ENCODE measurements at places on chromosomes 7 and 10.

GRCh38 chr7:42026622-42027197 is 210.3 kb downstream of the GLI3 start:
- DNase-seq: no peak

DNA sequence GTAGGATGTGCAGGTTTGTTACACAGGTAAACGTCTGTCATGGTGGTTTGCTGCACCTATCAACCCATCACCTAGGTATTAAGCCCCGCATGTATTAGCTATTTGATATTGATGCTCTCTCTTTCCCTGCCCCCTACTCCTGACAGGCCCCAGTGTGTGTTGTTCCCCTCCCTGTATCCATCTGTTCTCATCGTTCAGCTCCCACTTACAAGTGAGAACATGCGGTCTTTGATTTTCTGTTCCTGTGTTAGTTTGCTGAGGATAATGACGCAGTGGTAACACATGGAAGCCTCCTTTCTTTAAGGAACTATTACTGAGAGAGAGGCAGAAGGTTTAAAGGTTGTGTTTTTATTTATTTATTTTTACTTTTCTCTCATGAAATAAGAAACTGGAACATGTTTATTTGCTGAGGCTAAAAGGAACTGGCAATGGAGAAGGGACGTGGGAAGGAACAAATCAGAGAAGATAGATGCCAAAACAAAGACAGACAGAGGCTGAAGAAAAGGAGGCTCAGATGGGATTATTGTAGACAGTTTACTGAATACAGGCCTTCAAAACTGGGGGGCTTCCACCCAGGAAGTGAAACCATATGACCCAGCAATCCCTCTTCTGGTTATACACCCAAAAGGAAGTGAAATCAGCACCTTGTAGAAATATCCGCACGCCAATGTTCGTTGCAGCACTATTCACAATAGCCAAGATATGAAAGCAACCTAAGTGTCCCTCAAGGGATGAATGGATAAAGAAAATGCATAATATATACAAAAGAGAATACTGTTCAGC is 556.3 kb downstream of the GRM8 start:
- peak; percentile 63 for DNase-seq

- no peak for DNase-seq
Measured at GRCh38 chr10:102835007-102835482, 2.2 kb downstream of the CYP17A1 start.

DNA sequence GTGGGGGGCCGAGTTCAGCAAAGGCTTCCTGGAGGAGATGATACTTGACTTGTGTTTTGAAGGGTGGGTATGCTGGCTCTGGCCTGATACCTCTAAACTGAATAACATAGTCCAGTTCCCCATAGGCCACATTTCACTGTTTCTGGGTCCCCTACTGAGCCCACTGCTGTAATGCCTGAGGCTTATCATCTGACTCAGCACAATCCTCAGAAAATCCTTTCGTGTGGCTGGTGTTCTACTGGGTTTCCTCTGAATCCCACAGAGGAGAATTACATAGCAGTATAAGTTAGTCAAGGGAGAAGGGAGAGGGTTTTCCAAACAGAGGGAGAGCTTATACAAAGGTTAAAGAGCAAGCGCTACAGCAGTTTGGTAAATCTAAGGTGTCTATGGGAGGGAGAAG is 2.8 kb upstream of the R3HCC1L start:
- no peak for DNase-seq

DNA sequence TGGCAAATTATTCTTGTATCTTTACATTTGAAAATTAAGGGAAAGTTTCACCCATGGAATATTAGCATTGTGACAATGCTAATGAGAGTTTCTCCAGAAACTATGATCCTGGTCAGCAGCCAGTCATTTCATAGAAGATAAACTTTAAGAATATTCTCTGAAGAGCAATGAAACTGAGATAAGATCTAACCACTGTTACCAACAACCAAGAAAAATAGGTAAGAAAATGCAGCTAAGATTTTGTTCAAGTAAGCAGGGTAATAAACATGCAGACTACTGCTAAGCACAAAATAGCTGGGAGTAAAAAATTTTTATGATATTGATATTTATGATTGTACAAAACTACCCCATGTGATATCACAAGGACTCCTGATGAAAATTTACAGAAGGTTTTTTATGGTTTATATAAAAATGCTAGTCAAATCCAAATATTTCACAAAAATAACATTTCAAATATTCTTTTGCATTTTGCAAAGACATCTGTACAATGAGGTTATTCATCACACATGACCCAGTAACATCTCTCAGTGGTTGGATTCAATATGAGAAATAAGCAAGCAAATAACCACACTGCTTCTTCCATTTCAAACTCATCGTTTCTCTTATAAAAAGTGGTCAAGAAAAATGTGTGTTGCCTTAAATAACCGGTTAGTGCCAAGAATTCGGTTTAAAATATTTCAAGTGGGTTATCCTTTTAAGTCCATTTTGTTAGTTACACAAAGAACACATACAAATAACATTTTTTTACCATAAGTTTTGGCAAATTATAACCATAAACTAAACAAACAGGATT is 251.6 kb downstream of the DIP2C start:
- DNase-seq: no peak

DNA sequence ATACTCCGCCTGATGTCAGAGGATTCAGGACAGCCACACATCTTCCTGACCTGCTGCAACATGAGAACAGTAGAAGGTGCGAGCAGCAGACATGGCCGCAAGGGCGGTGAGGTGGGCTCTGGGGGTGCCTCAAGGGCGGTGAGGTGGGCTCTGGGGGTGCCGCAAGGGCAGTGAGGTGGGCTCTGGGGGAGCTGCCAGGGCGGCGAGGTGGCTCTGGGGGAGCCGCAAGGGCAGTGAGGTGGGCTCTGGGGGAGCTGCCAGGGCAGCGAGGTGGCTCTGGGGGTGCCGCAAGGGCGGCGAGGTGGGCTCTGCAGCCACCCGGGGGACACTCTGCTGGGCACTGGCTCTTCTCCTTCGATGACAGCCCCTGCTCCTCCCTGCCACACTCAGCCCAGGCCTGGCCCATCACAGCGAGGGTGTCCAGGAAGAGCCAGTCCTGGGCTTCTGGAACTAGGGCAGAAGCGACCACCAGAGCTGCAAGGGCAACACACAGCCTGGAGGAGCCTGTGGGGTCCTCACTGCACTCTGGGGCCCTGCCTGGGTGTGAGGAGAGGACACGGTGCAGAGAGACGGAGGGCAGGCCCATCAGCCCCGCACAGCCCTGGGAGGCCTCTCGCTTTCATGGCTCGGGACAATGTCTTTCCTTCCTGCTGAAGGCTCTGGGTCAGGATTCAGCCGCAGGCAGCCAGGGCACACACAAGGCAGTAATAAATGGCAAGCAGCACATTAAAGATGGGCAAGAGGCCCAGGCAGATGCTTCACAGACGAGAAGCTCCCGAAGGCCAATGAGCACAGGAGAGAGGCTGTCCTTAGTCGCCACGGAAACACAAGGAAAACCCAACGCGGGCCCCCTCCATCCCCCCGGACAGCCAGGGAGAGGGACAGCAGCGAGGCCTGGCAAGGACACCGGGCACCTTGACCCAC is 42.5 kb downstream of the STK32C start:
- DNase-seq: no peak

GRCh38 chr7:46003896-46004875 is 83.1 kb upstream of the IGFBP3 start:
- DNase-seq: no peak

GRCh38 chr10:86256690-86257315 is 109.8 kb downstream of the GRID1 start:
- DNase-seq: no peak

DNA sequence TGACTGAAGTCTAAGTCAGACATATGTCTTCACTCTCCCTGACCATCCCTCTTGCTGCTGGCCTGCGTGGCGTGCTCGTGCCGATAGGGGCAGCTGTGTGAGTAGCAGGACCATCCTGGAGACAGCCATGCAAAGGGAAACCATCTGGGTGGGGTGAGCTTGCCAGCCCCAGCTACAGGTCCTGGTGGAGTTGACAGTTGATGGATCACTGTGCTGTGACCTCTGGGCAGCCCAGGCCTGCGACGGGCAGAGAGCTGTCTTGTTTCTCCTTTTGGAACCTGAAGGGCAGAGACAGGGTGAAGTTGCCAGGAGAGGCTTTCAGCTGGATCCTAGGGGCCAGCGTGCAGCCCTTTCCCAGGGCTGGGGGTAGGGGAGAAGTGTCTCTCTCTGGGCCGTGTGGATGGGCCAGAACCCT is 44.7 kb downstream of the GRK5 start:
- DNase-seq: no peak

DNA sequence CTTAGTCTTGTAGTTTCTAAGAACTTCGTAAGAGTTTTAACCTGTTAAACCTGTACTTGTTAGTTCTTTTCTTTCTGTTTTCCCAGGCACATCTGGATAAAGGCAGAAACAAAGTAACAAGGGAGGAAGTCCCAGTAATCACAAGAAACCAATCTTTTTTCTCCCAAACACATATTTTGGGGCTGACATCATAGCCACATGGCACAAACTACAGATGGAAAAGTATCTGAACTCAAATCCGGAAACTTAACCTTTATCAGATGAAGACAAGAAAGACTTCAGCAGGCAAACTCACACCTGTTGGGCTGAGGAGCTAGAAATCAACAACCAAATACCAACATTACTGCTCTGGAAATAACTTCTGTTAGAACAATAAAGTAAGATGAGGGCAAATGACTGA is 67.1 kb downstream of the CUBN start:
- no peak for DNase-seq

- no peak for DNase-seq
Measured at GRCh38 chr7:3710531-3710930, 409.5 kb downstream of the SDK1 start.

DNA sequence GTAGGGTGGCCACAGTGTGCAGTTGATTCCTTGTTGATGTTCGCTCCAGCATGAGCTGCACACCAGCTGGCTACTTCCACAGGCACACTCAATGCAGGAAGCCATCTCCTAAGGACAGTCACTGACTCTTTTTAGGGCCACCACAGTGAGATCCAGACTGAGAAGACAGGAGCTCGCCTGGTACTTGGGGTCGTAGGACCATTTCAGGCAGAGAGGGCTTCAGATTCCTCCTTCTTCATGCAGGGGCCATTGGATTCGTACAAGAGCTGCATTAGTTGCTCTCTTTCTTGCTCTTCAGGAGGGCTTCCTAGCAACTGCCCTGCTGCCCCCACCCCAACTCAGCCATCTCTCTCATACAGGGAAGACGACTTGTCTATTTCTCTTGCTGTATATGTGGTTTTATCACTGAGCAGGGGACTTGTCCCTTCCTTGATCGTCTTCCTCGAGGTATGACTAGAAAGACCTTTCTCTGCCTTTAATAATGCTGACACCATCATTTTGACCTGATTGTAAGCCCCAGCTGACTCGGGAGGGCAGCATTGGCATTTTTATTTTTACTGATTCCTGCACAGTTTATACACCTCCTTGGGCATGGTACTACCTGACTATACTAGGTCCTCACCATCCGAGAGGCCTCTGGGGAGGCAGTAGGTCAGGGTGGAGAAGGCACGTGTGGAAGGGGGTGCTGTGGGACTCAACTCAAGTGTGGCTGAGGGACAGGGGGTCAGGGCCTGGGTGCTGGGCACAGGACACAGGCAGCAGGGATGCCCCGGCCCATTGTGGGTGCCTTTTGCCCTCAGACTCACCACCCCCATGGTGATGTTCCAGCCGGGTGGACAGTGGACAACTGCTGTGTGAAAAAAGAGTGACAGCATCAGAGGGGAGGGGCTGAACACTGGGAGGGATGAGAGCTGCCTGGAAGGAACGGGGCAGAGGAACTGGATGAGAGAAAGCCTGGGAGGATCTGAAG is 136.7 kb upstream of the ZNF746 start:
- no peak for DNase-seq

GRCh38 chr10:14074062-14074884 is 256.5 kb downstream of the FRMD4A start:
- DNase-seq: peak; percentile 53

GRCh38 chr7:11914645-11915044 is 82.6 kb upstream of the THSD7A start:
- DNase-seq: no peak

- DNase-seq: no peak
Measured at GRCh38 chr10:13698217-13698616, 111.5 kb downstream of the PRPF18 start.

DNA sequence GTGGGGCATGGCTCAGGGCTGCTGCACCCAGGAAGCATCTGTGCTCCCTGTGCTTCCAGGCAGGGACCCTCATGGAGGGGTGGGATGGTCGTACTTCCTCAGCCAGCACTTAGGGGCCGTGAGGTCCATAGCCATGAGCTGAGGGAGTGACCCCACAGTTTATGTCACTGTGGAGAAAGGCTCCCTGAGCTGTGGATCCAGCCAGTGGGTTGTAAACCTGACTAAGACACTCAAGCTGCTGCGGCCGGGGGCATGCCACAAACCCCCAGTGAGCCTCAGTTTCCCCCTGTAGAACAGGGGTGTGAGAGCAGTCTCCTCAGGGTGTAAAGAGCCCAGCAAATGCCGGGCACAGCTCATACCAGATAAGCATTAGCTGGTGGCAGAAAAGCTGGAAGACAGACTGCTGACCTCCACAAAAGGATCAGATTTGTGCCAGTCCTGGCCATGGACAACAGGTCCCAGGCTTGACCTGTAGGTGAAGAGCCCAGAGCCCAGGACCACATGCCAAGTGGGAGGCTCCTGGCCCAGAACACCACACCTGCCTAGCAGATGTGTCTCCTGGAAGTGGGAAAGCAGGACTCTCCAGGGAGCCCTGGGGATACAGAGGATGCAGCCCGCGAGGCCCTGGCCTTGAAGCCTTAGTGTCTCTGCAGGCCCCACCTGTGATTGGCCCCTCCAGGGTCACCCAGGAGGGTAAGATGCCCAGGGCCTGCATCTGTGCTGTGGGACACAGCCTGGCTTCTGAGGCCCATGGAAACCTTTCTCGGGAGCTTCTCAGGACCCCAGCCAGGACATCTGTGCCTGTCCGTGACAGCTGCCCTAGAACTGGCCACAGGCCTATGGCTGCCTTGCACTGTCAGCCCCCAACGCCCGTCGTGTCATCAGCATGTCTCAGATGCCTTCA is 78.1 kb upstream of the RET start:
- DNase-seq: no peak

GRCh38 chr10:132158122-132158741 is 28.5 kb upstream of the DPYSL4 start:
- DNase-seq: no peak
